ENCODE measurements at places on chromosomes 1 and 21.

DNA sequence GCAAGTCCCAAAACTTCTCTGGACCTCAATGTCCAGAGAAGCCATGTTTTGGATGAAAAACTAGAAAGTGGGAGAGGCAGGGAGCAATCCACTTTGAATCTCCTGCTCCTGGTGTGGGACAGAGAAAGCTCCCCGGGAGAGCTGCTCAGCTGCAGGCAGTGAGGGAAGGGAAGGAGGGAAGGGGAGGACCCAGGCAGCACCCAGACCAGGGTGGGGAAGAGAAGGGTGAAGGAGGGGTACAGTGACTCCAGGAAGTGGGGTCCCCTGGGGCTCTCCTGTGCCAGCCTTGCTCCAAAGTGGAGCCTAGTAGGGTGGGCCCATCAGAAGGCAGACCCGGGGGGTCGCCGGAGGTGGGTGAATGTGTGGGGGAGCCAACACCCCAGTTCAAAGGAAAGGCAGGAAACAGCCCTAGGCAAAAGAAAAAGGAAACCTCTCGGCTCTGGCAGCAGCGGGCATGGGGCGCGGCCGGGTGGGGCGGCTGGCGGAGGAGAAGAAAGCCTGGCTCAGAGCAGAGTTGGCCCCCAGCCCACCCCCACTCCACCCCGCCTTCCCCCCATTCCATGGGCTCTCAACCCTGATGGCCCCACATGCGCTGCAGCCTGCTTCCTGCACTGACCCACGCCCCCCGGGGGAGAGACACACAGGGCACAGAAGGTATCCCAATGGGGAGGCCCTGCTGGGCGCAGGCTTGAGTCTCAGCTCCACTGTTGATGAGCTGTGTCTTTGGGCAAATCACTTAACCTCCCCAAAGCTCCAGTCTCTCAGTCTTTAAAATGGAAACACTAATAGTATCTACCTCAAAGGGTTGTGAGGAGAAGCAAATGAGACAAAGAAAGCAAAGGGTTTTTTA, 5.7 kb downstream of the LGR6 start:
- no peak for DNase-seq

GRCh38 chr1:177753655-177754054, 216.2 kb downstream of the SEC16B start:
- no peak for DNase-seq

DNA sequence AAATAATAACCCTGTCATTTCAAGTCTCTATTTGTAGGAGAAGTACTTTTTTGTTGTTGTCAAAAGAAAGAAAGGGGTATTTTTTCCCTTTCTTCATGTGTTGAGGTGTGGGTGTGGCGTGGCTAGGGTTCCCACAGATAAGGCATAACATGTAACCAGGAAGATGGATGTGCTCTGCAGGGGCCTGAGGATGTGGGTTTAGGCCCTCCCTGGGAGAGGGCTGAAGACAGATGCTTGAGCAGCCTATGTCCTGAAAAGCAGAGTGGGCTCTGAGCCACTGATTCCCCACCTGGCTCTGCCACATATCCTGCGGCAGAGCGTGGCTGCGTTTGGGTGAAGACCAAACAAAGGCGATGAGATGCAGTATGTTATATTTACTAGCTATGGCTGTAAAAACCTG, 13.9 kb upstream of the ADAR start:
- DNase-seq, result no peak

GRCh38 chr1:162716123-162716522, 74.4 kb upstream of the HSD17B7 start:
- no peak for DNase-seq

- DNase-seq, result no peak
Observed at GRCh38 chr1:227066999-227067398, 126.9 kb downstream of the COQ8A start.

- peak; percentile 100 for DNase-seq
Observed at GRCh38 chr1:36386265-36387140, 779 bp upstream of the STK40 start.

DNA sequence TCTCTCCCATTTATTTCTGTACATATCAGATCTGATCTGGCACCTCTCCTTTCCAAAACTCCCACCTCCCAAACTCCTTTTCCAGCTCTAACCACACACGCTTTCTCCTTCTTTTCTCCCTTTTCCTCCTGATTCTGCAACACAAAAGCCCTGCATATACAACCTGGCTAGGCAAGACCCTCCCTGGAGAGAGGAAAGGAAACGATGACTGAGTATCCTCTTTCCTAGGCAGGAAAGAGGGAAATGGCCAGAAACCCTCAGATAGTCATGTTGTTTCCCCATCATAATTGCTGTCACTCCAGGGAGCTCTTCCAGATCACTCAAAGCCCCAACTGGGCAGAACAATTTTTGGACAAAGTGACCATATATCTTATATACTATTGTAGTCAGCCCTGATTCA, 32.3 kb upstream of the PRELP start:
- DNase-seq, result no peak

GRCh38 chr21:35538386-35538785, 489.3 kb upstream of the RUNX1 start:
- no peak for DNase-seq

- no peak for DNase-seq
Observed at GRCh38 chr1:182215764-182216163, 154.3 kb upstream of the ZNF648 start.

DNA sequence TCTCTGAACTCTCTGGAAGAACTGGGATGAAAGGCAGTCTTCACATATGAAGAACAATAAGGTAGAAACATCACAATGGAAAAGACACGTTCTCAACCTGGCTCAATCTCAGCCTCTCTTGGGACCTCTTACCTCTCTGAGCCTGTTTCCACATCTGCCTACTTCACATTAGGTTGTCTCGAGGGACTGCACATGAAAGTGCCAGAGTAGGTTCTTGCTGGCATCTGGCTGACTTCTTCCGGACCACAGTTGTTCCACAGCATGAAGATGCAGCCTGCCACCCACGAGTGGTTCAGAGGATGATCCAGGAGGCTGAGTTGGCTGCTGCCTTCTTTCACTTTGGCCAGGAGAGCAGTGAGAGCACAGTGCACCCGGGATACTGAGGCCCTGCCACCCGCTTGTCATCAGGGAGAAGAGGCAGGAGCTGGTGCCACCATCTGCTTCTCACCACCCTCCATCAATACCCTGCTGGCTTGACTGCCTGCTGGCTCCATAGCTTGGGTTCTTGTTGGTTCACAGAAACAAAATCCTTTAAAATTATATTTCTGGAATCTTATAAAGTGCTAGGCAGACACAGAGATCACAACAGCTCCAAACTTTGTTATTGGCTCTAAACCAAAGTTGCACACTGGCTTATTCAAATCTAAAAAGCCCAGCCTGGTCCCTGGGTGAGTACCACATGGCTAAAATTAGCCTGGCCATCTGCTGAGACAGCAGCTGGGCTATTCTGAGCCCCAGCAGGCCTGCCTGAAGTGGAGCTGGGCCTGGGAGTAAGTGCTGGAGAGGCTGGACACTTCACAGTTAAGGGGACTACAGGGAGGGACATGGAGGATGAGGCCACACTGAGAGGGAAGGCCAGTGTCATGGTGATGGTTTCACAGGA, 46.9 kb upstream of the LIN9 start:
- no peak for DNase-seq

- no peak for DNase-seq
Observed at GRCh38 chr1:90413519-90413918, 303.6 kb downstream of the BARHL2 start.

DNA sequence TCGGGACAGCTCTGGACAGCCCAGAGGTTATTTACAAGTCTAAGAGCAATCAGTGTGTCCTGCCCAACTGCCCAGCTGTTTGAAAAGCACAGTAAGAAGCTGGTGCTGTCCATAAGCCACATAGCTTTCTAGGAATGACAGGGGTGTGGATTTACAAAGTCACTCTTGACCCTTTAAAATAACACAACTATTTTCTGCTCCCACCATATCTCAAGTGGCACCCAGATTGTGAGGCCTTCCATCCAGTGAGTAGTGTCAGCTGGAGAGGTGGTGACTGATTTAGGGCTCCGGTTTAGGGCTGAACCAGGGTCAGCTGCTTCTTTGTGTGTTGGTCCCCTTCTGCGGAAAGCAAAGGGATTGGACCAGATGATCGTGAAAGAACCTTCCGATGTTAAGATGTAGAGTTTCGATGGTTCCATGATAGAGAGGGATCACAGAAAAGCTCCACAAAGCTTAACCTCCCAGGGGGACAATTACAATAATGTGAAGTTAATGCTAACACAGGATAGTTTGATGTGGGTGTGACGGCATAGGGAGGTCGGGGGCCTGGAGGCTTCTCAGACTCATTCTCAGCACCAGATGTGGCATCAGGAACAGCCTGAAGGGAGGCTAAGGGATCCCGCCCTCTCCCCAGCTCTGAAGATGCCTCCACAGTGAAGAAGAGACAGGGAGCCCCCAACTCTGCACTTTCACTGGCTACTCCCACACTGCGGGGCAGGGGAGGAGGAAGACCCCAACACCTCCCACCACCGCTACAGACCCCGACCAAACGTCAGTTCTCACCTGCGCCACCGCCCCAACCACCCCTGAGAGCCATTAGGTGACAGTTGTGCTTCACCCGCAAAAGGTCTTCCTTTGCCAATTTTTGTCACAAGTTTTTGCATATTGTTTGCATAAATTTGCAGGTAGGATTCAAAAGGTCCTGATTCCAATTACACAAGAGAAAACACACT, 40.6 kb downstream of the LRRC3 start:
- DNase-seq, result no peak

GRCh38 chr1:85267313-85267712, 7.9 kb upstream of the C1orf52 start:
- DNase-seq, result no peak

DNA sequence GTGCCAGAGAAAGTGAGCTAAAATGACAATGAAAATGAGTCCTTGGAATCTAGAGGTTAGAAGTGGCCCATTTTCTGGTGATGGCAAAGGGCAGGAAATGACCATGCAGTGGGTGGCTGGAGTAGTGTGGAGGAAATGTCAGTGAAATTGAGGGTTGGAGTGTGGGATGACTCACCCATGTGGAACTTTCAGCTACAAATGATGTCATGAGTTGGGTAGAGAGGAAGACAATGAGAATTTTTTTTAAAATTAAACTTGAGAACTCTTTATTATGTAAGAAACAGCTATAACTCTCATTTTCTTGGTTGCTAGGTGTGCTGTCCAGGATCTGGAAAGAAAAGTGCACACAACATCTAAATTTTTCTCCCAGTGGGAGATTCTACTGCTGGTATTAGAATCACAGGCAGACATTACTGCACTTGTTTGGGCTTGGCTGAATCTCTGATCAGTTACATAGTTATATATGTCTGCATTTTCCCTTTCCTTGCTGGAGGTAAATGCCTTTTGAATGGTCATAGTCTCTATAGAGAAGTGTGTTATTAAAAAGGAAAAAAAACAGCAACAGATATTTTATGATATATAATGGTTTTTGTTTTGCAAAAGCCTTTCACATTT, 56.8 kb upstream of the GNG12 start:
- peak; percentile 82 for DNase-seq

DNA sequence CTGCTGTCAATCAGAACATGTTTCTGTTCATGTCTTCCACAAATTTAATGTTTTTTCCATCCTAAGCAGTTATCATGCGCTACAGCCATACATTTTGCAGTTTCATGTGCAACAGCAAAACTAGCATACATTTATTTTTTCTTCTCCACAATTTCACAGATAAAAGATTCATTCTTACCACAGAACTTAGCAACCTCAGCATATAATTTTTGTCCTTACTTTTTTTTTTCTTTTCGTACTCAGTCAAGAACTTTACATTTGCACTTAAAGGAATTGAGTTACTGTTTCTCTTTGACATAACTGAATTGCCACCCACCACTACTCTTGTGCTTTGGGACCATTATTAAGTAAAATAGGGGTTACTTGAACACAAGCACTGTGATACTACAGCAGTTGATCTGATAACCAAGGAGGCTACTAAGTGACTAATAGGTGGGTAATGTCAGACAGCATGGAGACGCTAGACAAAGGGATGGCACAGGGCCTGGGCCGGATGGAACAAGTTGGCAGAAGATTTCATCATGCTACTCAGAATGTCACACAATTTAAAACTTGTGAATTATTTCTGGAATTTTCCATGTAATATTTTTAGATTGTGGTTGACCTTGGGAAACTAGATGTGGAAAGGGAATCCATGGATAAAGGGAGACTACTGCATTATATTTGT, 50.2 kb upstream of the LHX8 start:
- peak; percentile 67 for DNase-seq

- DNase-seq, result no peak
Observed at GRCh38 chr21:23695443-23695842, 1911.8 kb downstream of the MRPL39 start.

DNA sequence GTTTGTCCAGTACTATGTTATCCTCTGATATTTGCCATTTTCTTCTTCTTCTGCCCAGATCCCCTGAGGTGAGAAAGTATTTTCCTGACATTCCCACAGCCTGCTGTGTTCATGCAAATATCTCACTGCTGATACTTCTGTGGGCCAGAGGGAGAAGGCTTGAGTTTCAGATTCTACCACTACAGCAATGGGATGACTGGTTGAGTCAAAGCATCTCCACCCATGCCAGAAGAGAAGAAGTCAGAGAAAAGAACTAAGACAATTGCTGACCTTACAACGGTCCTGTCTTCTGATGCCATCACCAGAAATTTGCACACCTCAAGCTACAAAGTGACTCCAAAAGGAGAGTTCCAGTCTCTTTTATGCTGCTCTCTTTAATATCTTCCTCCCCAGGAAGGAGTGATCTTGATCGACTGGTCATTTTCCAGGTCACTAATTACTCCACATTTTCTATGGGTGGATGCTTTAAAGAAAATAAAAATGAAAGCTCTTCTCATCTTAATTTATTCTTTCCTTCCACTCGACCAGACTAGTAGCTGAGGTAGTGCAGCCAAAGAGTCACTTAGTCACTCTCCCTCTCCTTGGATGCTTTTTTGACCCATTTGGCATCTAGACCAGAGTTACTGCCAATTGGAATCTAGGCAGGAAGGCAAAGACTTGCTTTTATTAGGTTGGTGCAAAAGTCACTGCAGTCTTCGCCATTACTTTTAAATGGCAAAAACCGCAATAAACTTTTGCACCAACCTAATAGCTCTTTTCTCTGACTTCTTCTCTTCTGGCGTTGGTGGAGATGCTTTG, 195.1 kb downstream of the PTPRC start:
- no peak for DNase-seq

DNA sequence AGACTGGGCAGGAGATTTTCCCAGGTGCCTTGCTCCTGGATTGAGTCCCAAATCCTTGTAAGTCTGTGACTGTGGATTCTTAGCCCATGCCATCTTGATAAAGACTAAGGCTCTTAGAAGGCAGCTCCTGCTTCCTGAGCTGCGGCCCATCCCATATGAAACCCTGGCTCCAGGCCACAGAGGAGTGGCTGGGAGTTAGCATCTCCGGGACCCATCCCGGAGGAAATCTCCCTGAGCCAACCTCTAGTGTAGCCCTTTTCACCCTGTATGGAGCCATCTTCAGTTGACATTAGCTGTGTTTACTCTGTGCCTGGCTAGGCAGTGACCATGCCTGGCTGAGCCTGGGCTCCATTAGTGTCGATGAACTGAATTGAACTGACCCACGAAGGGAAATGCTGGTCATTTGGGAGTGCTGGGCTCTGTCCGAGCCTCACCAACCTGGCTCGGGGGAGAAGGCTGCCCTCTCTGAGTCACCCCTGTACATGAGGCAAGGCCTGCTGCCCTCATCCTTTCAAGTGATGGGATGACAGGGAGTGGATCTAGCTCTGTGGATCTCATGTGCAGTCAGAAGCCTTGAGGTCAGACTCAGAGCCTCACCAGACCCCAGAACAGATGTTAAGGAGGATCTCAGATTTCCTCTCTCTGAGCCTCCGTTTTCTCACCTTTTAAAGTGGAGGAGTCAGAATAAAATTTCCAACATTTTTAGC, 37.5 kb downstream of the LGR6 start:
- DNase-seq, result no peak

All from adipocyte (in vitro differentiated cells).